ENCODE measurements at places on chromosomes 16 and 17.
A peak's percentile ranks its signal among the peaks of the same experiment; 100 is the strongest.

GRCh38 chr17:259341-259976 lies 78.0 kb upstream of the DOC2B start:
- no peak for DNase-seq

GRCh38 chr17:968812-969730 lies 10.5 kb downstream of the NXN start:
- no peak for DNase-seq

- no peak for DNase-seq
Measured at GRCh38 chr17:696369-696768, 18.3 kb downstream of the VPS53 start.

- no peak for DNase-seq
Measured at GRCh38 chr16:89785523-89786155, 30.8 kb downstream of the FANCA start.

- DNase-seq = no peak
Measured at GRCh38 chr16:81710044-81710443, 69.0 kb upstream of the PLCG2 start.

DNA sequence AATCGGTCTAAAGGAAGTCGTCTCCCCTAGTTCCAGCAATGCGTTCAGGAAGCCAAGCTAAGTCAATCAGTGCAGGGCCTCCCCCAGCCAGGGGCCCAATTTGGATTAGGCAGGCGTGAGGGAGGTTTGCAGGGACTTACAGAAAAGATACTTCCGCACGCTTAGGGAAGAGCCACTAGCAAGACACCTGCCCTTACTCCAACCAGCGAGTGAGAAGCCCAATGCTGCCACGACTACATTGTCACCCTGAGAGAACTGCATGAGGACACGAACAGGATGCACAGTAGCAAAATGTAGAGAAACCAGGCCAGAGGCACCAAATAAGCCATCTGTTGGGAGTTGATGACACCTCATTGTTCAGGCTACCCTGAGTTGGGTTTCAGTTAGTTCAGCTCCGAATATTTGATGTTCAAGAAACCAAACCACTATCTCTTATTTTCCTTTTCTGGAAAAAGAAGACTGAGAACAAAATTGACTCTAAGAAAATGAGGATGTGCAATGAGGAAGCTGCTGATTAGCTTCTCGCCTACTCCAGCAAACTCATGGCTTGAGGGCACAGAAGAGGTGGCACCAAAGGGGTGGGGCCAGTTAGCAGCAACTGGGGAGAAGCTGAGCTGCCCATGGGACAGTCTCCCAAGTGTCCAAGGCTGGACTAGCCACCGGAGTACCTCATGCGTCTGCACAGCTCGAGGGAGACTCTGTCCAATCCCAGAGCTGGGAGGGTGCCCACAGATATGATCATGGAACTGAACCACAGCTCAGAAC lies 29.3 kb downstream of the TK2 start:
- no peak for DNase-seq

GRCh38 chr17:63116228-63116627 lies 150.2 kb downstream of the TANC2 start:
- DNase-seq = peak; percentile 26

- DNase-seq = no peak
Measured at GRCh38 chr16:61146429-61146828, 889.8 kb downstream of the CDH8 start.
